RWPE2 (cell line): ENCODE measurements at places on chromosomes 4 and X.

GRCh38 chr4:89064848-89065247 lies 7.9 kb upstream of the FAM13A start:
- H3K27ac ChIP-seq, result no peak overlapping the region
- DNase-seq, result no peak
- H3K4me1 ChIP-seq, result no peaks in the 10 kb centered on the region
- H3K27me3 ChIP-seq, result no peaks in the 10 kb centered on the region
- no peak overlapping the region for H3K4me3 ChIP-seq
- H3K36me3 ChIP-seq, result no peaks in the 10 kb centered on the region

DNA sequence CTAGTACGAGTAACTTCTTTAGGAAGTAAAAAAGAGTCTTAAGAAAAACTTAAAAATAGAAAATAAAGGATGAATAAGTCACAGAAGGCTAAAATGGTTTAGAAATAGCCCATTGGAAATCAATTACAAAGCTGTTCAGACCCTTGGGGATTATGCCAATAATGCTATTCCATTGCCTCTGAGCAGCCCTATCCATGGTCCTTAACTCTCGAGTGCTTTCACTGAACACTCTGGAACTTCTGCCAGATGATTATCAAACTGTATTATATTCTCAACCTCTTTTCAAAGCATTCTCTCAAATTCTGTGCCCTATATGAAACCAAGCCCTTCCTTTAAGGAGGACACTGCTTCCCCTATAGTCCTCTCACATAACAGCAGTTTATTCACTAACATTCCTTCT lies 17.0 kb downstream of the SLC9B1 start:
- no peak overlapping the region for H3K27ac ChIP-seq
- H3K4me3 ChIP-seq, result no peak overlapping the region
- no peak for DNase-seq
- no peaks in the 10 kb centered on the region for H3K27me3 ChIP-seq
- no peaks in the 10 kb centered on the region for H3K4me1 ChIP-seq

- H3K27me3 ChIP-seq, result no peaks in the 10 kb centered on the region
- no peaks in the 10 kb centered on the region for H3K4me1 ChIP-seq
- no peak overlapping the region for H3K4me3 ChIP-seq
- H3K27ac ChIP-seq, result no peak overlapping the region
- no peak for DNase-seq
These were observed 155.5 kb downstream of the PDGFRA start for GRCh38 chr4:54384563-54384962.

DNA sequence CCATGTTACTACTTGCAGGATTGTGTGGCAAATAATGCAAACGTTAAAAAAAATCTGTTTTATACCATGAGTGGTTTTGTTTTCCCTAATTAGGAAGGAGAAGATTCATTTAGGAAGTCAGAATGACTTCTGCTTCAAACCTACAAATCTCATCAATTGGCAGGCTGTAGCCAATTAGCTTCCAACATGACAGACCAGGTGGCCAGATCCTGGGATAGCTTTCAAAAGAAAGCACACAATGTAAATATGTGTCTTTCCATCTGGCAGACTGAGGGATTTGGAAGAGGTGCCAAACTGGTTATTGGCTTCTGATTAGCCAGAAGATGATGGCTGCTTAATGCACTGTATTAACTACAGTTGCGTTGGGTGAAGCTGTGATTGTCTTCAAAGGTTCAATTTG lies 432.8 kb downstream of the ANKRD50 start:
- H3K27me3 ChIP-seq, result no peaks in the 10 kb centered on the region
- no peak overlapping the region for H3K4me3 ChIP-seq
- no peaks in the 10 kb centered on the region for H3K36me3 ChIP-seq

DNA sequence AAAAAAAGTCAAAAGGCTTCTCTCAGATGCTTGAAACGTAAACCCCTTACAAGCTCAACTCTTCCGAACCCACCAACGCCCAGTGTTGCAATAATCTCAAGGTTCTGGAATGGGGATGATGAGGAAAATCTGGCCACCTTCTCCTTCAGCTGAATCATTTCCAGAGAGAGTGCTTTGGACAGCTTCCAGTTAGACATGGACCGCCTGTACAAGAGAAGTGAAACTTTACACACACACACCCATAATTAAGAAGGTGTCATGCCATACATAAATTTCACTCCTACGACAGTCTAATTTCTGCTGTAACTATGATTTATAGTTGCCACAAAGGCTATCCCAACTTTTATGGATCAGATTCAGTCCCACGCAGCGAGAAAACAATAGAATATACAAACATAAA lies 72.3 kb downstream of the PRKG2 start:
- no peak overlapping the region for H3K4me3 ChIP-seq
- no peak overlapping the region for H3K27ac ChIP-seq
- DNase-seq, result no peak
- peaks cover 9% of the 10 kb centered on the region for H3K4me1 ChIP-seq
- no peaks in the 10 kb centered on the region for H3K27me3 ChIP-seq

DNA sequence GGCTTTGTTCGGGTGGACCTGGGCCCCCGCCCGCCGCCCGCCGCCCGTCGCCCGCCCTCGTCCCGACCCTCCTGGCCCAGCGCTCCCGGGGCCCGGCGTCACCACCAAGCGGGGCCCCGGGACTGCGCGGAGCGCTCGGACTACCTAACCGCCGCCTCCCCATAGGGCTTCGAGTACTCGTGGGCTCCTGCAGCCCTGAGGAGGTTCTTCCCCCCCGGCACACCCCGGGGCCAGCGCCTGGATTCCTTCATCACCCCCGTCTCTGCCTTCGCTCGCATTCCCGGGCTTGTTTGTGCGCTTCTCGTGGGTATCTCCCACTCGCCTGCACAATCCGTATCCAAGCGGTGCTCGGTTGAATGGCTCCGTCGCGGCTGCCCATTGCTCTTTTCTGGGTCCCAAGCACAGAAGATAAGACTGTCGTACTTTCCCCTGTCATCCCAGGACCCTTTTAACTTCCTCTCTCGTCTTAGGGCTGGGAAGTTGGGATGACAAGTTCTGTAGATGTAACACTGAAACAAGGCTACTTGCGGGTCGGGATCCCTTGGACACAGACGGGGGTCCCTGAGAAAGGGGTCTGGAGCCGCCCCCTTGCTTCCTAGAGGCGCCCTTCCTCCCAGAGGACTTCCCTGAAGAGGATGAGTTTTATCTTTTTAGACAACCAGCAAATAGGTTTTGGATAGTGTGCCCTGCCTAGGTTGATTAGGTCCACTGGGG lies 565 bp downstream of the MOB1B start:
- peak; percentile 54 for DNase-seq
- peaks cover 21% of the 10 kb centered on the region for H3K36me3 ChIP-seq
- H3K4me1 ChIP-seq, result no peaks in the 10 kb centered on the region
- H3K27me3 ChIP-seq, result no peaks in the 10 kb centered on the region
- H3K4me3 ChIP-seq, result peak overlapping the region; percentile 96

GRCh38 chrX:29299684-29300083 lies 712.4 kb downstream of the IL1RAPL1 start:
- no peak overlapping the region for H3K27ac ChIP-seq
- no peaks in the 10 kb centered on the region for H3K36me3 ChIP-seq

DNA sequence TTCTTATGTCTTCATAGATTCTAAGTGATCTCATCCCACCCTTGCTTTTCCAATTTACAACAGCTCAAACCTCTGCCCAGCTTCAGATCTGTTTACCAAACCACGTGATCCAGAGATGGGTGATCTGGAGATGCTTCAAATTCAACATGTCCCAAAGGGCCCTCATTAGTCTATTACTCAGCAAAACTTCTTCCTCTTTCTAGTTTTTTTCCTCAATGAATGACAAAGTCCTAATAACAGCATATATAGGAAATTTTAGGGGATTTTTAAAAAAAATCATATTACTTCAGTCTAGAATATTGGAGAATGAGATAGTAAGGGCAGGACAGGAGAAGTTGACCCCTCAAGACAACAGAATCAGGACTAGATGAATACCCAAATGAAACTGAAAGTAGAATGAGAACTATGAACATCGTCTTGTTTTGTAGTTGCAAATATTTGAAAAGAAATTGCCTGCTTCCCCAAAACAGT lies 127.1 kb downstream of the CFAP299 start:
- H3K27me3 ChIP-seq, result no peaks in the 10 kb centered on the region
- H3K36me3 ChIP-seq, result no peaks in the 10 kb centered on the region
- H3K4me3 ChIP-seq, result no peak overlapping the region
- DNase-seq, result no peak

GRCh38 chr4:26859762-26860156 lies 882 bp upstream of the STIM2 start:
- peaks cover 21% of the 10 kb centered on the region for H3K4me1 ChIP-seq
- H3K4me3 ChIP-seq, result peak overlapping the region; percentile 73
- H3K27ac ChIP-seq, result peak overlapping the region; percentile 80

DNA sequence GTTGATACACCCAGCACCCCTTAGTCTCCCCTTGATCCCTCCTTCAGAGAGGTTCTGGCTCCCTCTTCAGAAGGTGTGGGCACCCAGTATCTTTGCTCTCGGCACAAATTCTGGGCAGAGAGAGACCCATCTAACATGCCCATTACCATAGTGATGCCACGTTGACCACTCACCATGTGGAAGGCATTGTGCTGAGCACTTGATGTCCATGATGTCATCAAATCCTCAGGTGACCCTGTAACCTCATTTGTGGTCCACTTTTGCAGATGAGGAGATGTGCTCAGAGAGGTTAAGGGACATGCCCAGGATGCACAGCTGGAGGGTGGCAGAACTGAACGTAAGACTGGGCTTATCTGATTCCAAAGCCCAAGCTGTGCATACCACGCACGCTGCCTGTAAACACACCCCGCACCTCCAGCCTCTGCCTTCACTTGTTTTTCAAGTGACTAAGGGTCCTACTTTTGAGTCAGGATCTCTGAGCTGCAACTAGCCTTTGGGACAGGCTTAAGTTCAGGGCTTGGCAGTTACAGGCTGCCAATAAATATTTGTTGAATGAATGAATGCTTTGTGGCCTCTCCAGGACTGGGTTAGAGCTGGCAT lies 55.2 kb downstream of the HTRA3 start:
- no peaks in the 10 kb centered on the region for H3K36me3 ChIP-seq
- DNase-seq, result peak; percentile 33
- H3K4me1 ChIP-seq, result peaks cover 3% of the 10 kb centered on the region
- H3K27me3 ChIP-seq, result no peaks in the 10 kb centered on the region
- no peak overlapping the region for H3K4me3 ChIP-seq

- no peaks in the 10 kb centered on the region for H3K36me3 ChIP-seq
- no peak for DNase-seq
- H3K27me3 ChIP-seq, result no peaks in the 10 kb centered on the region
- H3K4me3 ChIP-seq, result no peak overlapping the region
- H3K4me1 ChIP-seq, result no peaks in the 10 kb centered on the region
These were observed 157.0 kb downstream of the FRAS1 start for GRCh38 chr4:78214078-78214477.

- H3K4me3 ChIP-seq, result no peak overlapping the region
- no peaks in the 10 kb centered on the region for H3K27me3 ChIP-seq
- H3K36me3 ChIP-seq, result no peaks in the 10 kb centered on the region
- H3K27ac ChIP-seq, result no peak overlapping the region
These were observed 96.0 kb downstream of the SMARCA1 start for GRCh38 chrX:129427267-129427666.

DNA sequence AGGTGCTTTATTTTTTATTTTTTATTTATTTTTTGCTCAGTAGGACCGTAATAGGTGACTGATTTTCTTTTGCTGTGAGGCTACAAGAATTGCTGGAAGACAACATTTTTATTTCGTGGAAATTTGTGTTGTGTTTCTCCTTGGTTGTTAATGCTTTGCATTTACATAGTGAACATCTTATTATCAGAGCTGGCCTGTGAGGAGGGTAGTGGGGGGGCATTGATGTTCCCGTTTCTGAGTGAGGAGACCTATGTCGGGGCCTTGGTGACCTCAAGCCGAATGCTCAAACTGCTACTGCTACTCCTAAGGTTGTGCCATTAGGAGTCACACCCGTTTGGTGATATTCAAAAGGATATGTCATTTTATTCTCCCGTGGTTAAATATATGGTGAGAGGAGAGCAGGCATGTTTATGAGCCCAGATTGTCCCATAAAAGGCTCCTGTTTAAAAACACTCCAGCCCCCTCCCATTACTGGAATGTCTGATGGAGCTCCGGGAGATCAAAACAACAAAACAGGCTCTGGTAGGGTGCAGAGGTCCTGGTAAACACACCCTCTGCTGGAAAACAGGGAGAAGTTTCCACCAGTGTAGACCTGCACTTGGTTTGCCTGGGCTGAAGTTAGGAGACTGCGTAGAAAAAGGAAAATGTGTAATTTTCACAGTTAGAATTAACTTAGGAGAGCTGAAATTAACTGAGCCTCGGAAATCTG lies 5.6 kb downstream of the PDGFRA start:
- DNase-seq, result no peak
- no peaks in the 10 kb centered on the region for H3K36me3 ChIP-seq
- H3K4me3 ChIP-seq, result no peak overlapping the region
- H3K4me1 ChIP-seq, result no peaks in the 10 kb centered on the region
- H3K27me3 ChIP-seq, result peaks cover 35% of the 10 kb centered on the region

DNA sequence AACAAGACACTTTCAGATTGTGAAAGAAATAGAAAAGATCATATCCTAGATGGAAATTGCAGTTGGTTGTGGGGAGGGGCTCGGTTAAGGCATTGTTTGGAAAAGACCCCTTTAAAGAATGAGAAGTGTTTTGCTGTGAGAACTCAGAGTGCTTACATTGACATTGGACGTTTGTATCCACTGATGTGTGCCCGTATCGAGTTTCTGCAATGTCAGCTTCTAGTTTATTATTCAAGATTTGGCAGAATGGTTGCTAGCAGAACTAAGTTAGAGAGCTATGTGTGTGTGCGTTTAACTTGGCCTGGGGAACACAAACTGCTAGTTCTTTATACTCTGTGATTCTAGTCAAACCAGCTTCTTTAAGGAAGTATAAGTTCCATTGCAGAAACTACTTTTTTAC lies 2702.5 kb downstream of the PCDH7 start:
- H3K36me3 ChIP-seq, result no peaks in the 10 kb centered on the region
- DNase-seq, result no peak
- H3K27me3 ChIP-seq, result no peaks in the 10 kb centered on the region
- no peak overlapping the region for H3K27ac ChIP-seq
- no peak overlapping the region for H3K4me3 ChIP-seq
- H3K4me1 ChIP-seq, result no peaks in the 10 kb centered on the region

DNA sequence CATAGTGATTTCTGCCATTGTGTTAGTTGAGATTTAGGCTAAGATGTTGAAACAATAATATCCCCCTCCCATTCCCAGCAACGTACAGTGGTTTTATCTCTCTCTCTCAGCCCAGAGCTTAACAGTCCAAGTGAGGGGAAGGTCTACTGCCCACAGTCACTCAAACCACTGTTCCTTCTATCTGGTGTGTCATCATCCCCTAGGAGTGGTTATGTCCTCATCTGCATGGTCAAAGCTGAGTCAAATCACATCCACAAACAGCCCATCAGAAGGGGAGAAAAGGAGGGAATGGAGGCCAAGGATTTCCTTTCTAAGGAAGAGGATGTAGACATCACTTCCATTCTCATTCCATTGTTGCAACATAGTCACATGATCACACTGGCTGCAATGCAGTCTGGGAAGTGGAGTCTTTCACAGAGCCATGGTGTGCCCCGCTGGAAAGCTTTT lies 42.8 kb upstream of the CHRNA9 start:
- H3K27me3 ChIP-seq, result no peaks in the 10 kb centered on the region
- H3K36me3 ChIP-seq, result no peaks in the 10 kb centered on the region
- H3K4me1 ChIP-seq, result peaks cover 17% of the 10 kb centered on the region
